NCI-H2081 treated with DMSO at 0.1 percent for 48 hours (cell line): ENCODE measurements at places on chromosomes 6 and 20.

DNA sequence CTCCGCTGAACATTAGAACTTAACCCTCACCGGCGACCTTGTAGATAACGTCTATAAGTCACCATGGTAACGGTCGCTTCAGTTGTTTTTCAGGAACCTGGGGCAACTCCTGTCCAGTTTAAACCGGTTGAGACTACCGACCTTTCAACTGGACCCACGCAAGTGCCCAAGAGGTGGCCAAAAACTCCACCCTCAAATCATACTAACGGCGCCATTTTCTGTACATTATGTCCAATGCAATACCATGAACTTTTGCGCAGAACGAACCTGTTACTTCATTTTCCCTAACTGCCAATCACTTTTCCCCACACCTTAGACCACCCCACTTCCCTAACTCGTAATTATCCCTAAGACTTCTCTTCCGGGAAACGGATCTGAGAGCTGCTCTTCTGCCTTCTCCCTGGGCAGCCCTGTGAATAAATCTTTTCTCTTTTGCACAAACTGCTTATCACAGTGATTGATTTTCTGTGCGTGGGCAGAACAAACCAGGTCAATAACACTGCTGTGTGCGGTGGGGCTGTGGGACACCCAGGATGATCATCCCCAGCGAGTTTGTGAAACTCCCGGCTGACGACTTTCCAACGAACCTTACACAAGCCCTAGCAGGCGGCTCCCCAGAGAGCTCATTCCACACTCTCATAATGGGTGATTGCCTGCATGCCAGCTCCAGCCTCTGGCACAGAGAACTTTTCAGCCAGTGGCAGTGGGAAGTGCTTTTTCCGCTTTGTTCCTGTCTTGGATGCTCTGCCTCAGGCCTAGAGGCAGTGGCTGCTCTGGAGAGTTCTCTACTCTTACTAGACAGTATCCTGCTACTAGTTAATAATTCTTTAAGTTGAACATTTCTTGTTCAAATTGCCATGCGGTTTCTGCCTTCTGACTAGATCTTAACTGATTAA is 28.6 kb downstream of the GPX5 start:
- DNase-seq, result no peak

- no peak for DNase-seq
Measured at GRCh38 chr20:34808583-34808982, 16.9 kb downstream of the NCOA6 start.

GRCh38 chr6:37127961-37128862 is 41.7 kb upstream of the PIM1 start:
- no peak for DNase-seq

DNA sequence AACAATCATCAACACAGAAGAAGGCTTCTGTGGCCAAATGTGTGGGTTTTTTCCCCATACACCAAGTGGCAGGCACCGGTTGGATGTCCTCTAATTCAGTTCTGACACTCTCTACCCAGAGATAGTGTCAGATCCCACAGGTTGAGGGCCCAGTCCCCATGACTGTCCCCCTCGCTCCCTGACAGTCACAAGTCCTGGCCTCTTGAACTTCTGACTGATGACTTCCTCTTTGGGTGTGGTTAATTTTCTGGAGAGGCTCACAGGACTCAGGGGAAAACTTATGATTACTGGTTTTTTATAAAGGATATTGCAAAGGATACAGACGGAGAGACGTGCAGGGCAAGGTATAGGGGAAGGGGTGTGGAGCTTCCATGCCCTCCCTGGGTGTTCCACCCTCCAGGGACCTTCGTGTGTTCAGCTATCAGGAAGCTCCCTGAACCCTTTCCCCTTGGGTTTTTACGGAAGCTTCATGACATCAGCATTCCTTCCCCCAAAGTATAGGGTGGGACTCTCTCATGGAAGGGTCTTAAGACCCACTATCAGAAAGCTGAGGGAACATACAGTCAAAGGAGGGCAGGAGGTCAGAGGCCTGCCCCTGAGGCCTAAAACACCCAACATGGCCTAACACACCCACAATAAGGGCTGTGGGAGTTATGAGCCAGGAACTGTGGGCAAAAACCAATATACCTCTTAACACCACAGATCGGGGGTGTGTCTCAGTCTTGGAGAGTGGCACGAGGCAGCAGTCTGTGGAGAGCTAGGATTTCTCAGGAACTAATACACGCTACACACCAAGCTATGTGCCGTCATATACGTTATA is 33.3 kb downstream of the FARS2 start:
- no peak for DNase-seq

DNA sequence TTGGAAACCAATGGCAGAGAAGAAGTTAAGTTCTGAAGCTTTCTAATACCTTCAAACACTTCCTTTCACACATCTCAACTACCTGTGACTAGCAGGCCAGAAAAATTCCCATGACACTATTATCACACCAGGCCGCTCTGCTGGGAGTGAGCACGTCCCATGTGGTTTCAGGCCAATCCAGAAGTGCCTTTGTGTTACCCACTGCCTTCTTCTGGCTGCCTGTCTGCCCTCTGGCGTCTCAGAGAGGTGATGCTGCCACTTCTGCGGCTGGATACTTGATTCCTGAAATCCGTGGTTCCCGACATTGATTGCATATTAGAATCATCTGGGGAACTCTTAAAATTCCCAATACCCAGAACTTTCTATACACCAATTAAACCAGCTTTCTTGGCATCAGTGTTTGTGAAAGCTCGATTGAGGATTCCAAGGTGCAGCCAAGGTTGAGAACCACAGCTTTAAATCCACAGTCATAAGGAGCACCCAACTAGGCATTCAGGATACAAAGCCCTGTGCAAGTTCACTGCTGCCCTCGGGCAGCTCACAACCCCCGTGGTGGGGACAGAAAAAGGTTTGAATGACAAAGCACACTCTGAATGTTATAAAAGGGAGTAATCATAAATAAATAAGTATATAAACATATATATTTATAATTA is 65.6 kb downstream of the STMND1 start:
- no peak for DNase-seq

GRCh38 chr6:166942393-166943168 is 13.8 kb downstream of the RNASET2 start:
- no peak for DNase-seq
